HT1080 (cell line): ENCODE measurements at places on chromosomes 5 and 9.
A peak's percentile ranks its signal among the peaks of the same experiment; 100 is the strongest.

GRCh38 chr5:115555084-115555633 lies 10.6 kb upstream of the FEM1C start:
- DNase-seq, result no peak

DNA sequence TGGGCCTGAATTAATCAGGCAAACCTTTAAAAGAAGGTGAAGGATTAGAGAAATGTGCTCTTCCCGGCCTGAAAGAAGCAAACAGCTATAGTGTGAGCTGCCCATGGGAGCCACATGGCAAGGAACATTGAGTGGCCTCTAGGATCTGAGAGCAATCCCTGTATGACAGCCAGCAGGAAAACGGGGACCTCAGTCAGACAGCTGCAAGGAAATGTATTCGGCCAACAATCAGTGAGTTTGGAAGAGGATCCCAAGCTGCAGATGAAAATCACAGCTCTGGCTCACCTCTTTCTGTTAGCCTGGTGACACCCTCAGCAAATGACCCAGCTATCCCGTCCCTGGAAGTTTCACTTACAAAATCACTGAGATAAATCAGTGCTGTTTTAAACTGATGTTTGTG lies 309.2 kb downstream of the SH3GL2 start:
- DNase-seq, result no peak

DNA sequence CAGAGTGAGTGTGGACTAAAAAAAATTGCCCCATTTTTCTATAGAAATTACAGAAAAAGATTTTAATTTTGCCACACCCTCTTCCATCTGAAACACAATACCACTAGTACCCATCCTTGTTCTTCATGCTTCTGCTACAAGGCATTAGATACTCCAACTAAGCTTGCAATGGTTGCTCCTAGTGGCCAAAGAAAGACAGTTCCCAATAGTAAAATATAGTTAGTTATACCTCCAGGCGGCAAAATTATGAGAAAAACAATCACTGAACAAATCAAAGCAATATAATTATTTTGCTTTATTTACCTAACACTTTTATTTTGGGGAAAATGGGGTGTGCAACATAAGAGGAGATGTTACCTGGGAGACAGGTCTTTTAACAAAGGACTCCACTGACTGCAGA lies 101.2 kb downstream of the RAPGEF6 start:
- DNase-seq, result no peak

DNA sequence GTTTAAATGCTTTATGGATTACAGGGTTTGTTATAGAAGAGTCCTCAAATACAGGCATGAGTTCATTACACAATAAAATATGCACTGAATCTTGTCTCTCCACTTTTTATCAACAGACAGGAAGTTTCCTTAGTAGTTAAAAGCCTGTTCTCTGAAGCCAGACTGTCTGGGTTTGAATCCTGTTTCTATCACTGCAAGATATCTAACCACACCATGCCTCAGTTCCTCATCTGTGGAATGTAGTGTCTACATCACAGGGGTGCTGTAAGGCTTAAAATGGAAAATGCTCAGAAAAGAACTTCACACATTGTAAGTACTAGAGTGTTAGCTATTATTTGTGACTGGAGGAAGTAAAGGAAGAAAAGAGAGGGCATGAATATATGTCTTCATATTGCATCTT lies 9.3 kb downstream of the LIX1 start:
- DNase-seq, result no peak

GRCh38 chr9:70113403-70114022 lies 69.9 kb downstream of the MAMDC2 start:
- DNase-seq, result peak; percentile 66
